ENCODE measurements at places on chromosomes 16 and 17.

DNA sequence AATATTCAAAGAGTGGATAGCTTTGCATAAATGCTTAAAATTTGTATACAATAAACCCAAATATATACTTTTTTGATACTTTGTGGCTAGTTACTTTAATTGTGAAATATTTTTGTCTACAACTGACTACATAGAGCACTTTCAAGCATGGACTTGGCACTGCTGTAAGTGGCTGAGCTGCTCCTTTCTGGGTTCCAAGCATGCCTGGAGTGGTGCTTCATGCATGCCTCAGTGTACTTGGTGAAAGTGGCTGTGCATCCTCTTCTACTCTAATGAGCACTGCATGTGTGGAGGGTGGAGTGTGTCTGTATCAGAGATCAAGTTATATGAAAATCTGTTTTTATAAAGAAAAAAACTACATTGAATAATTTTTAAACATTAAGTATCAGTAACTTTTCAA, 94.1 kb downstream of the OMG start:
- DNase-seq: no peak

- no peak for DNase-seq
Observed at GRCh38 chr16:929227-930073, 41.3 kb downstream of the LMF1 start.

DNA sequence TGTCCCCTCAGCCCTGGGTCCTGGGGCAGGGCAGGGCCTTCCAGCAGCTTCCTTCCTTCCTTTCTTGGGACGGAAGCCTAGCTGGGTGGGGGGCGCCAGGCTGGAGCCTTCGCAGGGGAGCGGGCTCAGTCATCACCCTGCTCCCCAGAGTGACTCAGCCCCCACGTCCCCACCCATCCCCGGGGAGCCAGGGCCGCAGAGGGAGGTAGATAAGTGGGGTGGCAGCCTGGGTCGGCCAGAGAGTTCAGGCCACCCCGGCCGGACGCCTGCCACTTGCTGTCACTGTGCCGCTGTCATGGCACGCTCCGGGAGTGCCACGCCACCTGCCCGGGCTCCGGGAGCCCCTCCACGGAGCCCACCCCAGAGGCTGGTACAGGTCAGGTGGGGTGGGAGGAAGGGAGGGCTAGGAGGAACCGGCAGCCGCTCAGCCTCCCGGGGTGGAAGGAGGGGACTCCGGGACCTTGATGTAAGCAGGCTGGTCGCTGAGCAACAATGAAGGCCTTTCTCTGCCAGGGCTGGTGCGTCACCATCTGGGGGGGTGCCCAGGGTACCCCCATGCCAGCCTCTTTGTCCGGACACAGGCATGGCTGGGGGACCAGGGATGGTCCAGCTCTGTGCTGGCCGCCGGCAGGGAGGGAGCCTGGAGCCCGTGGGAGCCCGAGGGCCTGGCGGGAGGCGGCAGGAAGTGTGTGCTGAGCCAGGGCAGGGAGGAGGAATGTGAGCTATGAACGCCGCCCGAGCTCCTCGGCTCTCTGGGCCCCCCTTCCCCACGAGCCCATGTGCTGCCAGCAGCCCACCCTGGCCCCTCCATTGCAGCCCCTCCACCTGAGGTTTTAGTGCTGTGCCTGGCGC, 6.6 kb downstream of the NHERF2 start:
- DNase-seq: no peak

DNA sequence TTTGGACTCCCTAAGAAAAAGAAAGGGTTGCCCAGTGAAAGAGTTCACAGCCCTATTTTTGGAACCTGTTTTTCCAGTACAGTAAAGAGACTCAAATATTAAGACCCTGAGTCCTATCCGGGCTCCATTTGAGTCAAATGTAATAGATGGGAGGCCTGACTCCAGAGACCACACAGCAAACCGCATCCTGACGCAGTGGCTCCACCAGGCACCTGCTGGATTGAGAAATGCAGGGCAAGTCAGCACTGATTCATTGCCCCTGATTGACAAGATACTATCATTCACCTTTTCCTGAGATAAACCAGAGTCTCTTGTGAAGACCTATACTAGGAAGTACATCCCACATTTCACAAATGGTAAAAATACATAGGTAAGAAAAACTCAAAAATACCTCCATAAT, 715.7 kb upstream of the SOX9 start:
- DNase-seq: no peak

- no peak for DNase-seq
Observed at GRCh38 chr17:6241996-6242395, 171.8 kb downstream of the WSCD1 start.

- DNase-seq: no peak
Observed at GRCh38 chr17:67485666-67486065, 108.6 kb downstream of the PITPNC1 start.

DNA sequence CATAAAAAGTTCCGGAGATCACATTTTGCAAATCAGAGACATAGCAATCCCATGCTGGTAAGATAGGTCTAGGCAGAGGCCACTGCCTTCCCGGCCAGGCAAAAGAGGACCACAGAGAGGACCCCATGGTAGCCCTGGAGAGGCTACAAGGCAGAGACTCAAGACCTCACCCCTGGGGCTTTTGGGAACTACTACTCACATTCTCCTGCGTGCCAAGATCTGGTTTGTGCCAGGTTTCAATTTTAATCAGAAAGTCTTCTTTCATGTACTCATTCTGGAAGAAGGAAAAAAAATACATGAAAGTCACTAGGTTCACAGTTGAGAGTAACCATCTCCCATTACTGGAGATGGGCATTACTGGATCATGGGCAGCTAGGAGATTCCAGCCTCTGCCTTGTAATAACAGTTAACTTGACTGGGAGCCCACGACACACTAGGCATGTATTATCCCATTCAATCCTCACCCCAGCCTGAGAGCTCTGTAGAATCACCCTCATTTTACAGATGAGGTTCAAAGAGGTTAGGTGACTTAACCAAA, 21.2 kb downstream of the PITPNA start:
- no peak for DNase-seq

- DNase-seq: no peak
Observed at GRCh38 chr16:15803618-15804017, 53.2 kb downstream of the MYH11 start.

DNA sequence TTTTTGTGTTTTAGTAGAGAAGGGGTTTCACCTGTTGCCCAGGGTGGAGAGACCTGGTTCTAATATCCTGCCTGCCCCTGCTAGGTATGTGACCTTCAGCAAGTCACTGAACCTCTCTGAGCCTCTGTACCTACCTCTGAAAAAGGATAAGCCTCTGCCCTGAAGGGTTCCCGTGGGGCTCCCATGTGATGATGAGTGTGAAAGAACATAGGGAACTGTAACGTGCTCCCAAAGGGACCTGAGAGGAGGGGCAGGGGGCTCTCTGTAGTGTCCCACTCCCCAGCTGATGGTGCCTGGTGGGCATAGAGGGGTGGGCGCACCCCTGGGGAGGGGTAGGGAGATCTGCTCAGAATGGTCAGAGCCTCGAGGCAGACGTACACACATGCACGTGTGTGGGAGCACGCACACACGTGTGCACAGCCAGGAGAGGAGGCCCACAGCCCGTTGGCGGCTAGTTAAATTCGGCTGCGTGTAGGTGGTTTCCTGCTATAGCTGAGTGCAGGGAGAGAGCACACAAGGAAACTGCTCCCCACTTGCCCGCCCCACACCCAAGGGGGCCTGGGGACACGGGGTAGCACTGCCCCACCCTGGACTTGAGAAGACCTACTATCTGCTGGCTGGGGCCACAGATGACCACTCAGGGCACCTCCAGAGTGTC, 6.7 kb downstream of the KCNH4 start:
- DNase-seq: no peak

- no peak for DNase-seq
Observed at GRCh38 chr17:58382108-58382871, 30.3 kb upstream of the SUPT4H1 start.

GRCh38 chr17:37025238-37025637, 76.5 kb downstream of the AATF start:
- no peak for DNase-seq

- DNase-seq: no peak
Observed at GRCh38 chr17:73121506-73121905, 29.0 kb upstream of the SLC39A11 start.

DNA sequence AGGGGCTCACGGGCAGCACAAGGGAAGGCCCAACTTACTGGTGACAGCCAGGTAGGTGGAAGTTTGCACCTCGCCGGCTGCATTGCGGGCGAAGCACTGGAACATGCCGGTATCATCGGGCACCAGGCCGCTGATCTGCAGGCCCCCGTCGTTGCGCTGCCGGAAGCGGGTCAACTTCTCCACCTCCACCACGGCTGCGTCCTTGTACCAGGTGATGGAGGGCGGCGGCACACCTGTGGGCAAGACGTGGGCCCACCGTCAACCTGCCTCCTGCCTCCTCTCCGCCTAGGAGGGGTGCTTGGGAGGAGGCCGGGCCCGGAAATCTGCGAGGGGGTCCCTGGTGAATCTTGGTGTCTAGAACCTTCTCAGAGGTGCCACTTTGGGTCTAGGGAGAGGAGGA, 123.6 kb upstream of the CDC42EP4 start:
- no peak for DNase-seq

DNA sequence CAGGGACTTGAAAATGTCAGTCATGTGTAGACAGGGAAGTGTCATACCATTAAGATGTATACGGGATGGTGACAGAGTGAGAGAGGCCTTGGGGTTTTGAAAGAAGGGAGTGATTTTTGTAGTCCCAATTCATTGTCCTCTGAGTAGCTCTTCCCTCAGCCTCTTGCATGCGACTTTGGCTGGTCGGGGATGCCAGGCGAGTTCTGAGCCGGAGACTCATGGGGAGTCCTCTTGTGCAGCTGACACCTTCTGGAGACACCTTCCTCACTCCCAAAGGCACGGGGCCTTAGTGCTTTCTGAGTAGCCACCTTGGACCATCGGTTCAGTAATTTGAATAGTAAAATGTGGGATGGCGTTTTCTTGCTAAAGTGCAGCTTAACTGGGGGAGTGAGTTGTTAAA, 144.7 kb downstream of the PRKCA start:
- no peak for DNase-seq

DNA sequence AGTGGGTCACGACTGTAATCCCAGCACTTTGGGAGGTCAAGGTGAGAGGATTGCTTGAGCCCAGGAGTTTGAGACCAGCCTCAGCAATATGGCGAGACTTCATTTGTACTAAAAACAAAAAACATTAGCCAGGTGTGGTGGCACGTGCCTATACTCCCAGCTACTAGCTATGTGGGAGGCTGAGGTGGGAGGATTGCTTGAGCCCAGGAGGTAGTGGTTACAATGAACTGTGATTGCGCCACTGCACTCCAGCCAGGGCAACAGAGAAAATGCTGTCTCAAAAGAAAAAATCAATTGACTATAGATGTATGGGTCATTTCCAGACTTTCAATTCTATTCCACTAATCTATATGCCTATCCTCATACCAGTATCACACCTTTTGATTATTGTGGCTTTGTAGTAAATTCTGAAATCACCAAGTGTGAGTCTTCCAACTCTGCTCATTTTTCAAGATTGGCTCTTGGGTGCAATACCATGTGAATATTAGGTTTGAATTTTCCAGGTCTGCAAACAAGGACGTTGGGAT, 27.2 kb upstream of the CEP20 start:
- DNase-seq: no peak

- no peak for DNase-seq
Observed at GRCh38 chr17:2057175-2057759, 2.4 kb downstream of the HIC1 start.

- no peak for DNase-seq
Observed at GRCh38 chr17:12959441-12959840, 58.4 kb downstream of the ELAC2 start.

GRCh38 chr17:52036416-52036815, 122.1 kb downstream of the CA10 start:
- no peak for DNase-seq

- DNase-seq: no peak
Observed at GRCh38 chr17:19760746-19761145, 12.6 kb upstream of the ALDH3A1 start.

DNA sequence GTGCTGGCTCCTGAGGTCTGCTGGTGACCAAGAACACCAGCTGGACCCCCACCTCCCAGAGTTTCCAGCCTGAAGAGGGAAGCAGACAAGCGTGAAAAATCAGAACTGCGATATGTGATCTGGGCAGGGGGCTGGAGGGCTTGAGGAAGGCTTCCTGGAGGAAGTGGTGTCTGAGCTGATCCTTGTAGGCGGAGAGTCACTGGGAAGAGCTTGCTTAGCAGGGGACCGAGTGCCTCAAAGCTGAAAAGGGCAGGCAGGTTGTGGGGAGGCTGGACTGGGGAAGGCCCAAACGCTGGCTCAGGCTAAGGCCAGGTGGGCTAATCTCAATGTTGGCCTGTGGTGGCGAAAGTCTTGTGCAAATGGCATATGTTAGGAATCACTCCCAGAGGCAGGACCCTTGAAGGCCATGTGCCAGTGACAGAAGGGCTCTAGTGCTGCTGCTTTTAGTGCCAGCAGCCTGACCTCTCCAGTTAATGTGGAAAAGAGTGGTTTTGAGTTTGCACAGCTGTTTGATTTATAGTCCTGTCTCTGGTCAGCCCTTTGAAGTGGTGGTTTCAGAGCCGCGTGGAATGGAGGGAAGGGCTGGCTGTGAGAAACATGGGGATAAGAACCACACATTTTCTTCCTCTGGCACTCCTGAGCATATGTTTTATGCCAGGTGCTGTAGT, 85.3 kb upstream of the LGALS9 start:
- DNase-seq: no peak
